HAP-1 (cell line): ENCODE measurements at places on chromosomes 6 and 20.

GRCh38 chr6:95232446-95232845 is 344.9 kb upstream of the MANEA start:
- DNase-seq, result no peak

DNA sequence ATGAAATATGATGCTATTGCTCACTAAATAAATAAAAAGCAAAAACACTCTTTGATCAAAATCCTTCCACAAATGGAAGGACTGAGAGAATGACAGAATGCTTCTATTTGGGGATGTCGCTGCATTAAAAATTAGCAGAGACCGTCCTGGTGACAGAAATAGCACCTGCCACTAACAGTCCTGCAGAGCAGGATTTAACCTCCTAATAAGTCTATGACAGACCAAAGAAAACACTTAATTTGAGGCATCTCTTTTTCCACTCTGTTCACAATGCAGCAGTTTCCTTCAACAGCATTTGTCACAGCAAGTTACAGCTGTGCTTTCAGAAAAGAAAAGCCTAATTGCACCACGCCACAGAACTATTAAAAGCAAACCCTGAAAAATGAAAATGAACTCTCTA is 140.6 kb upstream of the BEND6 start:
- no peak for DNase-seq

GRCh38 chr6:154298297-154298696 is 58.3 kb downstream of the IPCEF1 start:
- no peak for DNase-seq

GRCh38 chr6:131523988-131524673 is 48.9 kb upstream of the ARG1 start:
- no peak for DNase-seq

DNA sequence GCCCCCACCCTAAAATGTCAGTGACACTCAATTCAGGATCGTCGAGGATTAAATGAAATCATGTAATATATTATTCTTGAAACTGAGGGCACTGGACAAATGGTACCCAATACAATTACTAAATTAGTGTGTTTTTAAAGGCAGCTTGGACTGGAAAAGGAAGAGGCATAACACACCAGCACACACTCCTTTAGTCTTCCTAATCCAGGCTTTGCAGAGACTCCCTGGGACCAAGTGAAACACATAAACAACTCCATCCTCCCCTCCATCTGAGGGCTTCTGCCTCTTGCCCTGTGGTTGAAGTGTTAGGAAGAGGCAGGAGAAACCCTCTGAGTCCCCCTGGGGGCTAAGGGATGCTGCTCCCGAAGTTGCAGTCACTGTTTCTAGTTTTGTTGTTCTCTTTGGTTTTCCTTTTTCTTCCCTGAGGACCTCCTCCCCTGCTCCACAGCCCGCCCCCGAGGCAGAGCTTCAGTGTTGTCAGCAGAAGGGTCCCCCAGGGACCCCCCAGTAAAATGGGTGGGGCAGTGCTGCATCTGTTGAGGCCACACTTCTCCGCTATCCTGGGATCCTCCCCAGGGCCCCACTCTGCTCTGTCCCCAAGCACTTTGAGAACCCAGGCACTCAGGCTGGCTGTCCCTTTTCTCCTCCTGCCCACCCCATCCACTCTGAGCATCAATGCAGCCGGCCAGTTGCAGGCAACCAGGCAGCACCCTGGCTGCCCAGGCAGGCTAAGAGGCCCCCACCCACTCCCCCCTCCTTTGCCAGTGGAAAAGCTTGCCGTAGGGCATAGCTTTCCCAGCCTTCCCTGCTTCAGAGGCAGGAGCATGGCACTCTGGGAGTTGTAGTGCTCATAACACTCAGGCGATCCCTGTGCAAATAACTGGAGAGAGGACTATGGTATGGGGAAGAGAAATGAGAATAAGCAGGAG is 5.9 kb downstream of the TMEM63B start:
- peak; percentile 28 for DNase-seq

DNA sequence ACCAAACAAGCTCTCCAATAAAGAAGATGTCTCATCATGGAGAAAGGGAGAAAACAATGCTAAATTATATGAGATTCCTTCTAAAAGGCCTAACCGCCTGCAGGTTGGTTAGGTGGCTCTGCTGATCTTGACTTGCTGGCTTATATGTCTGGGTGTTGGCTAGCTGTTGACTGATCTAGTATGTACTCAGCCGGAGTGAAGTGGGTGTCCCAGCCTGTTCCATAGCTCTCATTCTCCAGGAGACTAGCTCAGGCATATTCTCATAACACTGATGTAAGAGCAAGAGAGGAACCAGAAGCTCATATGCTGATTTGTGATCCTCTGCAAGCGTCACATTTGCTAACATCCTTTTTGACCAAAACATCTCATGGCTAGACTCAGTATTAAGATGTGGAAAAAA is 473.0 kb downstream of the BMP2 start:
- DNase-seq, result no peak

GRCh38 chr20:55626716-55627115 is 378.6 kb downstream of the CBLN4 start:
- no peak for DNase-seq

GRCh38 chr6:138486249-138487101 is 12.8 kb downstream of the NHSL1 start:
- peak; percentile 34 for DNase-seq

DNA sequence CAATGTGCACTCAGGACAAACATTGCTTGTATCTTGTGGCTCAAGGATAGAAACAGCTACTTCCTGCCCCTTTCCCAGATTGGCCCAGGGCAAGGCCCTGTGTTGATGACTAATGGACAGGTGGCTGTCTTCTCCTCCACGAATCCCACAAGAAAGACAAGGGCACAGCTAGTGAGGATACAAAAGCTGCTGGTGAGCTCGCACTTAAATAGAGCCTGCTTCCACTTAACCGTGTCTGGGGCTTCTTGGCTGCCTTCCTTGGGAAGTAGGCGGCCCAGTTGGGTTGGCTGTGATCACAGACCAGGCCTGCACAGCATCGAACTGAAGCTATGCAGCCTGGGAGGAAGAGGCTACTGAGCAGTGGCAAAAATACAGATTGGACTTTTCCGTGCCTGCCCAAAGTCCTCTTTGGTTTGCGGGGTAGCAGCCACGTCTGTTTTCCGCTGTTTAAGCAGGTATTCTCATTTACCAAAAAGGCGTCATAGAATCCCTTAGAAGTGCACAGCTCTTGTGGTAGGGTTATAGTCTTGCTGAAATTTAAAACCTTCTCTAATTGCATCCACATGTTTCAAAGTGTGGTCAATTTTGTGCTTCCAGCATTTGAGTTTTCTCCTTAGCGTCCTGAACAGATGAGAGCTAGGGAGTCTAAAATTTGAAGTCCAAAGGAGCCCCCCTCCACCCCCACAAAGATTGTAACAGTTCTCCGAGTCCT is 23.0 kb upstream of the NAA20 start:
- DNase-seq, result no peak

DNA sequence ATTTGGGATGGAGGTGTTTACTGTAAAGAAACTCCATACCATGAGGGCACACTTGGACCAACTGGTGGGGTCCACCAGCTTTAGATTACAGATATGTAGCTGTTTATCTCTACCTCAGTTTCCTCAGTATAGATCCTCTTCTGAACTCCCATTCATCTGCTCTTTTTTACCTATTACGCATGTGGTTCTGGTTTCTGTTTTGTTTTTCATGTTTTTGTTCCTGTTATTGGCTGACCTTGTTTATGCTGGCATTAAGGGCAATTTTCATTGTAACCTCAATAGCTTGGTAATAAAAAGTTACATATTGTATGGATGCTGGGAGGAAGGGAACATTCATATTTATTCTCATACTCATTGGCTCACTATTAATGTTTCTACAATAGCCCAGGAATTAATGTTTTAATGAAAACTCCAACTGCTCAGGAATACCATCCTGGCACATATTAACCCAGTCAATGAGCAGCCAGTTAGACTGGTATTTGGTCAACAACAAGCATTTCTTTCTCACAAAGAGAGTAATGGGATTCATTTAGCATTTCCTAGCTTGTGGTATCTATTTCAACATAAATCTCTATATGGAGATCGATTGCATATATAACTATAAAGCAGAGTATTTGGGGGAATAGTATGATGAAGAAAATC is 83.8 kb upstream of the FAM184A start:
- no peak for DNase-seq

DNA sequence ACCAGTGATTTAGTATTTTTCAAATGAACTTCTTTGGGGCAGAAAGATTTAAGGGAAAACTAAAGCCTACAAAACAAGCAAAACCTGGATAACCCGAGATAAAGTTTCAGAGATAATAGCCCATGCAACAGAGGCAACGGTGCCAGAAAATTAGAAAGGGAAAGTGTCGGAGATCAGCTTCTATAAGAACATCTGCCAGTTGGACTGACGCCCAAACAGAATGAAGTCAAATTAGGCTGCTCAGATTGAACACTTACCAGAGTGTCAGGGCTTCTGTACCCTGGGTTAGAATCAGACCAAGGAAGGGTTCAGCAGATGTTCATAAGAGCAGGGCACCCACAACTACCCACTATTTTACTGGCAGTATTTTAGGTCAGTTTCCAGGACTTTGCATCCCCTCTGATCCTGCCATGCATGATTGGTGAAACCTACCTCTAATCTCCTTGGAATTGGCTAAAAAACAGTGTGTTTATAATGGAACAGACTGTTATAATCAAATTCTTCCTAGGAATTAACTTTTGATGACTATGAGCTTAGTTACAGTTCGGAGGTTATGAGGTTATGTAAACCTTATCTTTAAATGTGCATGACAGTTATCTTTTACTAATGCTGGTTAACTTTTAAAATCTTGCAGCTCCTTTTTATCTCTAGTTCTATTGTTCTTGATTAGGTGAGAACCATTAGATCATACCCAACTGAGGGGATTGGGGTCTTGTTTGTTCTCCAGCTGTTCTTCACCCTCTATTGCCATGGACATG is 13.1 kb downstream of the BMP2 start:
- DNase-seq, result no peak

DNA sequence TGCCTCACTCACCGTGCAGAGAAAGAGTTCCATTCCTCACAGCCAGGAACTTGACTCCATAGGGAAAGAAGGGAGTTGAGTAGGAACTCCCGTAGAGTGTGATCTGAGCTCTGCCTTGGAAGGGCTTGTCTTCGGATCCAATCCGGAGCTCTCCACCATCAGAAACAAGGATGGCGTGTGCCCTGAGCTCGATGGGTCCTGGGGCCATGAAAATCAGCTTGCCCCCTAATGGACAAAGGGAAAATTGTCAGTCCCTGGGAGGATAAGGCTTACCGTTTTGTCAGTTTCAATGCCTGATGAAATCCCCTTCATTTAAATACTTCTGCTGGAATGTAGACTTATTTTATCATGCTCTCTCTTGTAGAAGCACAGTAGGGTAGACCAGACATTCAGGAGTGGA is 153.3 kb downstream of the PKHD1 start:
- peak; percentile 58 for DNase-seq

DNA sequence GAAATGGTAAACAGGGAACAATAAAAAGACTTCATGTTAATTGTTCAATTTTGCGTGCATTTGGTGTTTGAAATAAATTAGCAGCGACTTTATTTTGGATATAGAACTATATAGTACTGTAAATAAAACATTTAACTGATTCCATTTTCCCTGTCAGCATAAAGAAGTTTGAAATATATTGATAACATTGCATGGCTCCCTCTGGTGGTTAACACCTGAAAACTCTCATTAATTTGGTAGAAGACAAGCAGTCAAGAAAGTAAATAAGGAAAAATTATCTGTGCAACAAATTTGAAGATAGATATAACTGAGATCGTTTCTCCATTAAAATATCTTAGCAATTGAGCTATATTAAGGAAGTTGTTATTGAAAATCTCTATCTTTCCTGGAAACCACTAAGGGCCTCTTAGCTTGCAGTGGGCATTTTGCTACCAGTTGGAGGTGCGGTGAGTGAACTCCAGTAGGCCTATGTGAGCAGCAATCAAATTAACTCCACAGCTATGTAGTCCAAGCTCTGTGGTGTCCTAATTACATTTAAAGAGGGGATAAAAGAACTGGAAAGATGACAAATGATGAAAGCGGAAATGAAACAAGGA is 435.7 kb upstream of the FKBP1C start:
- DNase-seq, result peak; percentile 9

DNA sequence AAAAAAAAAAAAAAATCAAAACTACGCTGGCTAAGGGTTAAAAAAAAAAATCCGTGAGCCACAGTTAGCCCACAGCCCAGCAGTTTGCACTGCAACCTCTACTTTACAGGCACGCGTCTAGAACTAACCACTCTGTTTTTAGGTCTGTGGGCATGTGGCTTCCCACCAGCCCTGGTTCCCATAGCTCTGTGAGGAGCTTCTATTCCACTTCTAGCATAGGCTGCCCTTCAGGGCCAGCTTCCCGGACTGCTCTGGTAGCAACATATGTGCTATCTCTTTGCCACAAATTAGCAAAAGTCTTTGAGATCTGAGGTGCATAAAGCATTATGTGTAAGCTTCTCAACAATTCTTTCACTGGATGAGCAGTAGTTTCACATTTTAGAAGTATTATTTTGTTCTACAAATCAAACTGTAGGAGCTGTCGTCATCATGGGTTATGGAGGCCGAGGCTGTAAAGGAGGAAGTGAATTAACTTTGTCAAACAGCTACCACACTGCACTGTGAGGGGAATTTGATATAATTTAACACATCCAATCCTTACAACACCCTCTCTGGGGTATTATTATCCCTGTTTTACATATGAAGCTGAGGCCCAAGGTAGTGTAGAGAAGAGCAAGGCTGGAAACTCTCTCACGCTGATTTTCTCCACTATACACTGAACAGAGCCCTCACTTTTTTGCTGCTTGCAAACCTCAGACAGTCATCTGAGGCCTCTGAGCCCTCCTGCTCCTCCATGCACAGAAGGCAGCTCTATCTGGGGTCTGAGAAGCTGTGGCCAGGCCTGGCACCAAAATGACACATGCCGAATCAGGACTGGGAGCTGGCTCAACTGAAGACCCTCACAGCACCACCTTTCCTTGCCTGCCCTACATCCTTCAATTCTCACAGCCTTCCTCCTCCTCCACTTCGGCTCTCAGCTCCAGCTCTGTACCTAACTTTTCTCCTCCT is 35.4 kb downstream of the MAN1A1 start:
- no peak for DNase-seq

DNA sequence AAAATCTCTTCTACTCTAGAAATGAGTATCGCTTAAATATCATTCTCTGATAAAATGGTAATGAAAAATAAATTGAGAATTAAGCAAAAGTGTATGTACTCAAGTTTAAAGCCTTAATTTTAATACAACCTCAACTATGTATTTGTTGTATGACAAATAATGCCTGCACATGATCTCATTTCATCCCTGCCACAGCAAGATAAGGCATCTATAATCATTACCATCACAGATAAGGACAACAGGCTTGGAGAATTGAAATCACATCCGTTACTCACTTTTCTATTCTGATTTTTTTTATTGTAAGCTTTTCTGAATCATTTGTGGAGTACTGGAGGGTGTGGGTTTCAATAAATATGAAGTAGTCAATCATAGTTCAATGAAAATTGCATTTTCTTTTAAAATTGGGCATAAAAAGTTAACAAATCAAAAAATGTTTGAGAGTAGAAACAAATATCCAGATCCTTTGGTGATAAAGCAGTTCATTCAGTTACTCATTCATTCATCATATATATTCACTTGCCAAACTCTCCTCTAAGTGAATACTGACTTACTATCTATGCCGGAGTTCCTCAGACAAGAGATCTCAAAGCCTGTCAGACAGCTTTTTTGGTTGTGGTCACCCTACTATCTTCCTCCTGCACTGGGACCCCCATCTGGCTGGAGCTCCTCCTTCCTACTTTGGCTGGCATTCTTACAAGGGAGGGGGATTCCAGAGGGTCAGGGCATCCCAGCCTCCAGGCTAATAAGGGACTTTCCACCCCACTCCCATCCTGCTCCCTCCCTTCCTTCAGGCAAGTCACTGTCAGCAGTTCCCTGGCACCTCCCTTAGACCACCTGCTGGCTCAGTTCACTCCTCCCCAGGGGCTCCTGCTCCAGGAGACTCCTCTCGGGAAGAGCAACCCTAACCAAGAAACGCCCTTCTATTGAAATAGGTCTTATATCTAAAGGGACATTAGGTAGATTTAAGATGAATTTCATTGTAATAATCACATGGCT is 118.6 kb downstream of the OGFRL1 start:
- no peak for DNase-seq
